ENCODE measurements at places on chromosomes 13 and 19.

- no peak for DNase-seq
These were observed 242.3 kb downstream of the TEX29 start for GRCh38 chr13:111562716-111563115.

- DNase-seq = peak; percentile 48
These were observed 436.6 kb upstream of the KLF12 start for GRCh38 chr13:74570834-74571233.

DNA sequence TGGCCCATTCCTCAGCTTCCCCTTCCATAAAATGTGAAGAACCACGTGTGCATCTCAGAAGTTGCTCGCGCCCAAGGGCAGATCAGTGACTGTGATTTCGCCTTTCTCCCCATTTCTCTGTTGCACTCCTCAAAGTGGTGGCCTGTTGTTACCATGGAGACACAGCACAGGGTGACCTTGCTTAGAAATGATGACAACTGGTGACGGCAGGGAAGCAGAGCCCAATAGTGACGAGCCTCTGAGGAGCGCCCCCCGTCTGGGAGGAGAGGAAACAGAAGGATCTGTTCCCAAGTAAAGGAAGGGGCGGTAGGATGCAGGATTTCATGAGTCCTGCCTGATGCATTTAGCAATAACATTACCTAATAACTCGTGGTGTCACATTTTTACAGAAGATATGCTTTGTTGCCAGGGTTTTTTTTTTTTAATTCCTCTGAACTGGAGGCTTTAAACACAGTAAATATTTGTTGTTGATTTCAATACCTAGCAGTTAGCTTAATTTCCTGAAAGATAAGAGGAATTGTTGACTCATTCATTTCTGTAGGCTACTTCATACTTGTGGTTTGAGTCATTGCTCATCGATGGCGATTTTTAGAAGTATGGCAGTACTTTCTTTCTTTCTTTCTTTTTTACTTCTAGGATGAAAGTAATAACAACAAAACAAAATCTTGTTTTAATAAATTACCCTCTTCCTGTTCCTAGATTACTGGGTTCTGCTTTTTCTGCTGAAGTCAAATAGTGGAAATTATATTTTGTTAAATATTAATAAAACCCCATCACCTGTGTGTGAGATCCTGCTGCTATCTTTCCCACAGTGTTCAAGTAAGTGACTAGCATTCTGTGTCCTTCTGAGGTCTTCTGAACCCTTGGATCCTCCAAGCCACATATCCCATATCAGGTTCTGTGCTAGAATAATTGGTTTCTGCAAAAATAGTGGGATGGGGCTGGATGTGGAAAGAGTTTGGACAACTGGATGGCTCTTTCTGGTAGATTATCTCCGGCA lies 36.0 kb downstream of the MBNL2 start:
- peak; percentile 85 for DNase-seq

- no peak for DNase-seq
These were observed 78.2 kb upstream of the MIR17HG start for GRCh38 chr13:91269237-91269636.

GRCh38 chr19:55658846-55659459 lies 4.1 kb downstream of the U2AF2 start:
- DNase-seq = no peak
